ENCODE measurements at places on chromosomes 4 and X.

DNA sequence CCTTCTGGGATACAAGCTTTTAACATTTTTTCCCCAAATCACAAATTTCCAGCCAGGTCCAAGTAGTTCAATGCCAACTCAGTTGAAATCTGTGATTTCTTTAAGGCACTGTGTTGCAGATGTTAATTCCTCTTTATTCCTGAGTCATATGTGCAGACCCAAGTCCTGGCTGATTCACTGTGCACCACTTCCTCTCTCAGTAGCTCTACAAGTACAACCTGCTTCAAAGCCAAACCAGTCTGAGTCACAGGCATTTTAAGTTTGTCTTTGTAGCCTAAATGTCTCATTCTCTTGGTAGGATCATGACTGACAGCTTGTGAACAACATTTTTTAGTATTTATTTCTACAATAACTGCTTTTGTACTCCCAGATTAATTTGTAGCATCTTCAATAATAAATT lies 165.6 kb upstream of the S100G start:
- no peak for DNase-seq

DNA sequence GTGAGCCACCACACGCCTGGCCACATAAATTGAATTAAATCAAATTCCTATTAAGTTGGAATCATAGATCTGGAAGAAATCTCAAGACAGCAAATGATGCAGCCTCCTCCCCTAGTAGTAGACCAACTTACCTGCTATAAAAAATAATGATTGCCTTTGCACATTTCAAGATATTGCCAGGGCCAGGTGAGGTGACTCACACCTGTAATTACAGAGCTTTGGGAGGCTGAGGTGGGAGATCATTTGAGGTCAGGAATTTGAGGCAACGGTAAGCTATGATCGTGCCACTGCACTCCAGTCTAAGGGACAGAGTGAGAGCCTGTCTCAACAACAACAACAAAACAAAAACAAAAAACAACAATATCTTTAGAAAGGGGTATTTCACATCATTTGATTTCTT lies 17.0 kb upstream of the WWC2 start:
- DNase-seq, result no peak

DNA sequence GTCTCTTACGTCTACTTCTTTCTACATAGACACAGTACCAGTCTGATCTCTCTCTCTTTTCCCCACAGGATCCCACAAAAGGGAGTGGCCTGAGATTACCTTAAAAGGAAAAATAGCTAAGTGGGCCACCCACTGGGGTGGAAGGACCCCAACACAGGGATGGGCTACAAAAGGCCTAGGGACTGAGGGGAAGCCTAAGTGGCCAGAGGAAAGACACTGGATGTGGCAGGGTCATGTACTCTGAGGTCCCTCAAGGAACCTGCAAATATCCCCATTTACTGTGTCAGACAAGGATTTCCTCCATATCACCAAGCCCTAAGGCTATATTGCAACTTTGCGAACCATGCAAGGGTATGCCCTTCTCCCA lies 6.5 kb upstream of the PRDX4 start:
- no peak for DNase-seq

DNA sequence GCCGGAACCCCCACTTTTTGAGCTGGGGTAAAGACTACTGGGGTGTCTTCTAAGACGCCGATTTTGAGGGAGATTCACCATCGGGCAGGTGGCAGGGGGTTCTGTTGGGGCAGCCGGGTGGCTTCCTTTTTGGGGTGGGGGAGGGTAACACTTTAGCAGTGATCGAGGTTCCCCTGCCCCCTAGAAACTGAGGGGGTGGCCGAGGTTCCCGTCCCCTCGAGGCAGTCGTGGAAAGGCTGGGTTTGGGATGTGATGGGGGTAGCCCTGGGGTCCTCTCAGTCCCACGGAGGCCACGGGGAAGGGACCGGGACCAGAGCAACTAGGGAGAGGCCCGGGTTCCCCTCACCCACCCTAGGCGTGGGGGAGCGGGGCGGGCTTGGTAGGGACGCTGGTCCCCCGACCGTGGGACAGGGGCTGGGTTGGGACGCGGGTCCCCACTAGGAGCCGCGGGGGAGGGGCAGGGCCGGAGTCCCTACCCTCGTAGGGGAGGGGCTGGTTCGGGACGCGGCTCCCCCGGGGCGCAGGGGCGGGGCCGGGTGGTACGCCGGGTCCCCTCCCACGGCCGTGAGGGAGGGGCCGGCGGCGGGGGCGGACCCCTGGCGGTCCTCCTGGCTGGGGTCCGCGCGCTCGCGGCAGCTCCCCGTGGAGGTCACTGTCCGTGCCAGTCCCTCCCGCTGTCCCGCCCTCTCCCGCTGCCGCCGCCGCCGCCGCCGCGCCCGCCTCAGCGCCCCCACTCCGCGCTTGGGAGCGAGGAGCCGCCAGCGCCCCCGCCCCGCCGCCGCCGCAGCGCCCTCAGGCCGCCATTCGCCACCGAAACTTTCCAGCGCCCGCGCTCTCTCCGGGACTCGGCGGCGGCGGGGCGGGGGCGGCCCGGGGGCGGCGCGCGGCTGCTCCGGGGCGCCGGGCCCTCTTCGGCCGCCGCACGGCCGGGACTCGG lies at the start of gene TBL1X:
TSS of gene TBL1X (plus strand) at position 624 of the 937 bp plus-strand sequence. CDS start 188,529 bp downstream, outside the sequence.
- DNase-seq, result peak; percentile 14
